CD4-positive, alpha-beta T cell treated with Interferon alpha-2 for 1 hour (primary cell): ENCODE measurements at places on chromosomes 5 and 9.

GRCh38 chr5:178667688-178668087 lies 40.8 kb upstream of the CLK4 start:
- DNase-seq, result no peak

DNA sequence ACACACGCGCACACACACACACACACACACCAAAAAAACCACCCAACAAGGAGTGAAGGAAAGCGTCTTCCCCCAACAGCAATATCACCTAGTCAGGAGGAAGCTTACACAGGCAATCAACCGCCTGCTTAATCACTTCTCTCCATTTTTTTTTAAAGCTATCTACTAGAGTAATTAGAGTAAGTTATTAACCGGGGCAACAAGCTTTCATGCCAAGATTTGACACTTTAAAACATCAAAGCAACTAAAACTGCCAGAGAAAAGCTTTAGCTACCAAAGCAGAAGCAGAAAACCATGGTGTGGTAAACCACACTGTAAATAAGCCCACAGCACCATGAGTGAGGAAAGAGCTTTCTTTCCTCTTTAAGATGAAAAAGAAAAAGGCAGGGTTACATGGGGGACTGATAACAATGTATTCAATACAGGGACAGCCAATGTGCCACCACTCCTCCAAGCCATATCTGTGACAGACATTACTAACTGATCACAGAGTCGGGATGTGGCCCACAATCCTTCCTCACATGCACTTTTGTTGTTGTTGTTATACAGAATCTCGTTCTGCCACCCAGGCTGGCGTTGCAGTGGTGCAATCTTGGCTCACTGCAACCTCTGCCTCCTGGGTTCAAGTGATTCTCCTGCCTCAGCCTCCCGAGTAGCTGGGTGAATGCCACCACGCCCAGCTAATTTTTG lies 282.1 kb downstream of the CRB2 start:
- DNase-seq, result peak; percentile 58

DNA sequence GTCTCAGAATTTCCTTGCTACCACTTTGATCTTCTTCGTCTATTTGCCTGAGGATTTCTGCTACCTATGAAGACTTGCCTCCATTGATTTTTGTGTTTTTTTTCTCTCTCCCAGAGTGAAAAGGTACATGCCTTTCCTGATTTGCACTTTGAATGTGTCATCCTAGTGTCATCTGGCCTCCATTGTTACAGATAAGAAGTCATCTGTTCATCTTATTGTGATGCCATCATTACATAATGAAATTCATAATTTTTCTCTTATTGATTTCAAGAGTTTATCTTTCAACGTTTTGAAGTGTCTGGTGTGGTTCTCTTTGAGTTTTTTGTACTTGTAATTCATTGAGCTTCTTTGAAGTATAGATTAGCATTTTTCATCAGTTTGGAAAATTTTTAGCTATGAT lies 144.8 kb downstream of the SH3GL2 start:
- DNase-seq, result no peak

DNA sequence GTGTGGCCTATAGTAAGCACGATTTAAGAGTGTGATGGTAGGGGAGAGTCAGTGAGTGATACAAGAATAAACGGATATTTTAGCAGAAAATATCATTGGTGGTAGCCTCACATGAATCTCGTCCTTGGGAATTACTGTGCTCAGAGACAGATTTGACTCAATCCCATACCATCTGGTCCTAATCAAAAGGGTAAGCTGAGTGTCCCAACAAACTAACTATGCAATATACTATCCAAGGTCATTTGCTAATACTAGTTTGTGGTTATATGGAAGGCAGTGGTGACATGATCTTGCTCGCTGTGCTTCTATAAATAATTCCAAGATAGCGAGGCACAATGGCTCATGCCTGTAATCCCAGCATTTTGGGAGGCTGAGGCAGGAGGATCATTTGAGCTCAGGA lies 103.2 kb downstream of the TRPM6 start:
- DNase-seq, result no peak

- no peak for DNase-seq
These were observed 13.2 kb upstream of the BOD1 start for GRCh38 chr5:173629628-173630027.

- DNase-seq, result no peak
These were observed 89.5 kb upstream of the TTC23L start for GRCh38 chr5:34749431-34749873.

GRCh38 chr9:624935-625500 lies 216.5 kb upstream of the DMRT1 start:
- no peak for DNase-seq

DNA sequence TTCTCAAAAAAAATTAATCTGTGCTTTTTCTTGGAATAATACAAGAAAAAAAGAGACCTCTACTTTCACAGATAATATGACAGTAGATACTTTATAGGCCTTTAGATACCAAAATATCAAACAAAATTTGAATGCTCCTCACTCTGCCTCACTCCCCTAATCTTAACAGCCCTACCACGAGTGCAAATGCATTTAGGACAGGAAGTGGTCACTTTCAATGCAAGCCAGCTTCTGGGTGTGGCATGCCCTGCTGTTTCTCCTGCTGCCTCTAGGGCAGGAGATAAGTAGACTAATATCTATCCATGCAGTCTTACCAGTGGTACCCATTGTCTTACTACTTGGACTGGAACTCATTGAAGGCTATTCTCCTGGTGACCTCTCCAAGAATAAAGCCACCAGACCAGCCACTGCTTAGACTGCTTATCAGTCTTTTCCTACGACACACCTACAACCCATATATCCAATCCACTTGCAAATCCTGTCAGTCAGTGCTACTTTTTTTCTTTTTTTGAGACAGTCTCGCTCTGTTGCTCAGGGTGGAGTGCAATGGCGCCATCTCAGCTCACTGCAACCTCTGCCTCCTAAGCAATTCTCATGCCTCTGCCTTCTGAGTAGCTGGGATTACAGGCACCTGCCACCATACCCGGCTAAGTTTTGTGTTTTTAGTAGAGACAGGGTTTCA lies 23.0 kb downstream of the FRRS1L start:
- no peak for DNase-seq

DNA sequence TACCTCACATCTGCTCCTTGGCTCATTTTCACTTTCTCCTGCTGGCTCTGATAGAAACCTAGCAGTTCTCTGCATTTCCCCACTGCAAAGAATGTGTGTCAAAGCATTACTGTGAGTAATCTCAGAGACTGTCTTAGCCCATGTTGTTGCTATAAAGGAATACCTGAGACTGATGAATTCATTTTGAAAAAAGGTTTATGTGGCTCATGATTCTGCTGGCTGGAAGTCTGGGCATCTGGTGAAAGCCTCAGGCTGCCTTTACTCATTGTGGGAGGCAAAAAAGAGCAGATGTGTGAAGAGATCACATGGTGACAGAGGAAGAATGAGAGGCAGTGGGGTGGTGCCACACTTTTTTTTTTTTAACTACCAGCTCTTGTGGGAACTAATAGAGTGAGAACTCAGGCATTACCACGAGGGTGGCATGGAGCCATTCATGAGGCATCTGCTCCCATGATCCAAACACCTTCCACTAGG lies 191.6 kb upstream of the CTNND2 start:
- DNase-seq, result no peak

- DNase-seq, result no peak
These were observed 14.3 kb downstream of the CCDC112 start for GRCh38 chr5:115282131-115282530.

GRCh38 chr5:60540856-60541805 lies 158.8 kb downstream of the DEPDC1B start:
- DNase-seq, result no peak

DNA sequence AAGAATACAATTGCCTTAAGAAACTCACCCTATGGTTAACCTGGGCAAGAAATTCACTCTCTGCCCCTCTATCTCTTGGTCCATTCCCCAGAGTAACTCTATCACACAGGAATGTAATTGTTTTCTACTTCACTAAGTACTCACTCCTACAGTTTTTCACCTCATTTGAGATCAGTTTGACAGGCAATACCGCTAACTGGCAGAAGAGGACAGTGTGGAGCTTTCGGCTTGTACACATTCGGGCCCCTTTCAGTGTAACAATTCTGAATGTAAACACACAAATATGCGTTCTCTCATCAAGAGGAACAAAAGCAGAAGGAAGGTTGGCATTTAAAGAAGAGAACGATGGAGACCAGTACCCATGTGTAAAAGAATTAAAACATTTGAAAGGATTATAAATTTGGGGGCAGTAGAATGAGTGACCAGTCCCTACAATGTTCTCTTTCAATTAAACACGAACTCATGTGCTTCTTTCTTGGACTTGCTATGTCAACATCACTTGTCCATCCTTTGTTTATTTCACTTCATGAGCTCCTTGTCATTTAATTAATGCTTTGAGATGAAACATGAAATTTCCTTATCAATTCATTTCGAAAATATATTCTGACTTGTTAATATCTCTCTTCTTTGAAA lies 188.5 kb upstream of the GRAMD2B start:
- peak; percentile 6 for DNase-seq

GRCh38 chr5:17037751-17038150 lies 101.7 kb upstream of the MYO10 start:
- no peak for DNase-seq

DNA sequence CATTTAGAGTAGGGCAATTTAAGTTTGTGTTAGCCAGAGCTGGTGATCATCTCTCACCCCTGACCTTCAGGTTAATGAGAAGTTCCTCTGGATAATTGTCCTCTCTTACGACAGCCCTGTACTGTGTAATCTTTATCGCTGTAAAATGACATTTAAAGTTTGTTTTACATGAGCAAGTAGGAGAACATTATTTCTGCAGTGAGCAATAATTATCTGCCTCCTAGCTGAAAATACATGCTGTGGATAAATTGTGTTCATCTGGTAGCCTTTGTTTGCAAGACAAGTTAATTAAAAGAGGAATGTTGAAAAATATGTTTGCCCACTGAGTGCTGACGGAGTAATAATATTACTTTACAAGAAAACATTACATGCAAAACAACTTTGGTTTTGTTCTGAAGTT lies 1083.8 kb upstream of the NUDT12 start:
- no peak for DNase-seq

- DNase-seq, result no peak
These were observed 80.7 kb downstream of the LMX1B start for GRCh38 chr9:126694206-126695081.

GRCh38 chr9:90100014-90100413 lies 495.2 kb downstream of the GADD45G start:
- DNase-seq, result no peak

GRCh38 chr5:87329114-87329513 lies 61.4 kb downstream of the RASA1 start:
- DNase-seq, result no peak

- DNase-seq, result no peak
These were observed 192.1 kb upstream of the DMRT1 start for GRCh38 chr9:649128-650074.

DNA sequence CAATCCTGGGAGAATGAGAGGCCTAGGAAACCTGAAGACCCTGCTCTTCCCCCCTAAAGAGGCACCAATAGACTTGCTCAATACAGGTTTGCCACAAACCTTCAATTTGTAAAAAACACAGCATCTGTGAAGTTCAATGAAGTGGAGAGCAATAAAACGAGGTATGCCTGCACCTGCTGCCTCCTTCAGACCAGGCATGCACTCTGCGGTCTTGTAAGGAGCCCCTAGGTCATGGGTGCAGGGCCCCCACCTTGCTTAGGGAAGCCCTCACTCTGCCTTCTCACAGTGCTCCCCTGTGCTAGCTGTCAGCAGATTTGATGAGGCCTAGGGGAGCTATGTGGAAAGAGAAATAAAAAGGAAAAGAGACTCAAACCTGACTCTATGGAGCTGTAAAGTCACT lies 72.1 kb upstream of the GALNT10 start:
- DNase-seq, result no peak

GRCh38 chr5:65338606-65339151 lies 143.0 kb downstream of the ADAMTS6 start:
- no peak for DNase-seq

GRCh38 chr5:170441393-170441784 lies 52.2 kb upstream of the KCNMB1 start:
- DNase-seq, result no peak

DNA sequence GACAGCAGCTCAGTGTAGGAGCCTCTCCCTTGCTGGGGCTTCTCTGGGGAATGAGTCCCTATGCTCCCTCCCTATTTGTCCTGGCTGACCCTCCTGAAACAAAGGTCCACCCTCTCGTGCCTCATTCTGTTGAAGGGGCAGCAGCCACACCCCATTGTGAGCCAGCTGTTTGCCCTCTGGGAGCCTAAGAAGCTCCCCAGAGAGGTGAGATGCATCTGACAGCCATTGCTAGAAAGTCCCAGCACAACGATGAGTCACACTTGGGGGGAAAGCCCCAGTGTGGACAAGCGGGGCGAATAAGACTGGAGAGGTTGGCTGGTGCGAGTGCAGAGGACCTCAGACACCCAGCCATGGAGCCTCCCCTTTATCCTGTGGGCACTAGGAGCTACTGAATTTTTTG lies 101.4 kb downstream of the PPARGC1B start:
- DNase-seq, result no peak
